ENCODE measurements at places on chromosomes 1 and 21.

- DNase-seq: no peak
Measured at GRCh38 chr21:37829447-37829846, 86.8 kb downstream of the KCNJ6 start.

DNA sequence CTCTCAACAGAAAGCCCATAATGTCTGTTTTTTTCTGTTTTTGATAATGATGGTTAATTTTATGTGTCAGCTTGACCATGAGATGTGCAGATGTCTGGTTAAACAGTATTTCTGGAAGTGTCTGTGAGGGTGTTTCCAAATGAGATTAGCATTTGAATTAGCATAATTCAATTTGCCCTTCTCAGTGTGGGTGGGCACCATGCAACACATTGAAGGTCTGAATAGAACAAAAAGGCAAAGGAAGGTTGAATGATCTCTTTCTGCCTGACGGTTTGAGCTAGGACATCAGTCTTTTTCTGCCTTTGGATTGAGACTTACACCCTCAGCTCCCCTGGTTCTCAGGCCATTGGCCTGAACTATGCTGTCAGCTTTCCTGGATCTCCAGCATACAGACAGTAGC is 34.9 kb upstream of the SPATA6 start:
- DNase-seq: no peak

DNA sequence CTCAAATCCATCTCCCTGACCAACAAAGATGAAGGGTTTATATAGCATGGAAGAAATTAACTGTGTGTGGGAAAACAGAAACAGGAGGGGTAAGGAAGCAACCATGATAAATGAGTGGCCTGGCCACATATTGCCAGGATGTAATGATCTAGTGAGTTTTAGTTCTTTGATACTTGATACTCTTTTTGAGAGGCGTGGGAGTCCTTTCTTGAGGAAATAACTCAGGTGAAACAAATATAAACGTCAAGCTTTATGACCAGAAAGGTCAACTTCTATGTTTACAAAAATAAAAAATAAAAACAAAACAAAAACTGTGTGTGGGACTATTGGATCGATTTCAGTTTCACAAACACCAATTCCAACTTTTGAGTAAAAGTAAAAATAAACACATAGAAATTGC is 860.8 kb upstream of the B3GALT2 start:
- DNase-seq: no peak

DNA sequence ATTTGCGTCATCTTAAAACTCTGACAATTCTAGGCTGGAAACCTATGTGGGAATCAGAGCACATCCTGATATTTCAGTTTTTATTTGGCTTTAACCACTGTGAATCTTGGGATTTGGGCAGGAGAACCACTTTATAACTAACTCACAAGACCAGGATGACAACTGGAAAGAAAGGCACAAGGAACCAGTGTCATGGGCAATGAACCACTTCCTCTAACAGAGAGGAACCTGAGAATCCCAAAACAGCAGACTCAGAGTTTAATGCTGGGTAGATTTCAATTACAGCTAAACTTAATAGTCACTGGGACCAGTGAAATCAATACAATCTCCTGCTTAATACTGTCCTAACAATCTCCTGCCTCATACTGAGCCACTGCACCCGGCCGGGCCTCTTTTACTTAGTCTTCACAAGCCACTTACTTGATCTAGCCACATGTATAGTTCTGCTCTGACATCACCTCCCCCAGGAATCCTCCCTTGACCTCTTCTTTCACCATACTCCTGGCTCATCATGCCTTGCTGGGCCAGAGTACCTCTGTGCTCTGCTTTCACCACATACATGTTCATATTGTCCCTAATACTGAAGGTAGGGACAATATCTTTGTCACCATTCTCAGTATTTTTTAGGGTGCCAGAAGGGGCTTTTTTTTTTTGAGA is 20.2 kb upstream of the SLFNL1 start:
- no peak for DNase-seq

DNA sequence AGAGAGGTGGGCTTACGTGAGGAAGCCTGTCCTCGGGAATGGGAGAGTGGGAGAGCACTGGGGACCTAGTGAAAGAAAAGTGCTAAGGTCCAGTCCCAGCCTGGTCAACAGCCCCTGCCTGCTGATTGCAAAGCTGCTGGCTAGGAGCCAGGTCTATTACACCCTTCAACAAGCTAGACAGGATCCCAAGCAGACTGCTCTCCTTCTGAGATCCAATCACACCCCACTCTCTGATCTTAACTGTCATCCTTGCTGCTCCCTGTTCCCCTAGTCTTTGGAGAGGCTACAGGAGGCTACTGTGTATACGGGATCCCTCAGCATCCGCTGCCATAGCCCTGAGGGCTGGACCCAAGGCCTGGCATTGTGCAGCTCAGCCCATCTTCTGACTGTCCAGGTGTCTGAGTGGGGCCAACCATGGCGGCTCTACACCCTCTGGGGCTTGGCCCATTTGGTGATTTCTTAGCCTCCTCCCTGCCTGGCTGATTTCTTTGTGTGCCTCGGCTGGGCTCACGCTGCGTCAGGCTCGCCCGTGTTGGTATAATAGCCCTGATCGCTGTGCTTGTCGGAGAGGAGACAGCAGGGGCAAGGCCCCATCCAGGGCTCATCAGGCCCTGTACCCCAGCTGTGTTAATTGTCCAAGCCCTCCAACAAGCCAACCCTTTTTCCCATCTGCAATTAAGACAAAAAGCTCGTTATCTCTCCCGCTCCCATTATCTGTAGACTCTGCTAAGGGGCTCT is 43.9 kb downstream of the NAV1 start:
- DNase-seq: no peak

DNA sequence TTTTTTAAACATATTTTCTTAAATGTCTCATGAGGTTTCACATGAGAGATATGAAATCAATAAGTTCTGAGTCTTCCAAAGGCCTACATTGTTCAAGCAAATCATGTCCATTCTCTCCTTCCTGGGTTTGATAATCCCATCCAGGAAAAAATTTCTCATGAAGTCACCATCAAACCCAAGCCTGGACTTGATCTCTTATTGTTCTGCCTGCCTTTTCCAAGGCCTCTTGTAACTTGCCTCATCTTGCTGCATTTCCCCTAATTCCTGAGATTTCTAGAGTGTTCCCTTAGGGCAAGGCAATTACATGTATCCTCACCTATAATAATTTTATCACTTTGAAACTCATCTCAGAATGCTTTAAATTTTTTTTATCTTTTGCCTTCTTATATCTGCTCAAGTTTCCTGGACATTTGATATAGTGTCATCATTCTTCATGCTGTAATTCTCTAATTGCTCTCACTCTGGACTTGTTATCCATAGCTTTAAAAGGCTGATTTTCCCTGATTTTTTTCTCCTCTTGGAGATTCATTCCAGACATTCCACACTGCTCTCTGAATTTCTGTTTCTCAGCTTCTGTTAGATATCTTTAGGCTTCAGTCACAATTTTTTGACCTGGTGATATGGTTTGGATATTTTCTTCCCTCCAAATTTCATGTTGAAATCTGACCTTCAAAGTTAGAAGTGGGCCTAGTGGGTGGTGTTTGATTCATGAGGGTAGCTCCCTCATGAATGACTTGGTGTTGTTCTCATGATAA is 126.4 kb downstream of the LRRC7 start:
- DNase-seq: no peak

DNA sequence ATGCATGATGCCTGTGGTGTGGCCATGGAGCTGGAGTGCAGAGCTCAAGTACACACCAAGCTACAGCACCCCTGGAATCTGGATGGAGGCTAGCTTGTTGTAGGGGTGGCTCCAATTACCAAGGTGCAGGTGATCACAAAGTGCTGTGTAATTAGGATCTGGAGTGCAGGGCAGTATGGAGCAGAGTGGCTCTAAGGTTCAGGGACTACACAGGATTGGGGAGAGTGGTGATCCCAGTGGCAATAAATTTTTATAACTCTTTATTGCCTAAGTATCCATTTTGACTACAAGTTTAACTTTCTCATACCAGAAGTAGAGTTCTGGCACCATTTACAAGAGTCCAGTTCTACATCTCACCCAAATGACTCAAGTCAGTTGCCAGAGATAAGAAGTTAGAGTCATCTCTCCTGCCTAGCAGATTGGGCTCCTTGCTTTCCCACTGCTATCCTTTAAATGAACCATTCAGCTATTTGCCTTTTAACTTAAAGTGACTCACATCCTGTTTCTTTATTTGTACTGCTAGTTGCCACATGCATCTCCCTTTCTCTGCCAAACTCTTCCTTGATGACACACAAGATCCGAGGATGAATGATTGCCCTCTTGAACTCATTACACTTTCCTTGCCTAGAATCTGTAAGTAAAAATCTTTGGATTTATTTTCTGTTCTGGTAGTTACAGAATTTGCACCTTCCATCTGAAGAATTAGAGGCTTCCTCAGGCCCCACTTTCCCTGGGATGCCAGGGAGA is 427.2 kb downstream of the KCNT2 start:
- no peak for DNase-seq

DNA sequence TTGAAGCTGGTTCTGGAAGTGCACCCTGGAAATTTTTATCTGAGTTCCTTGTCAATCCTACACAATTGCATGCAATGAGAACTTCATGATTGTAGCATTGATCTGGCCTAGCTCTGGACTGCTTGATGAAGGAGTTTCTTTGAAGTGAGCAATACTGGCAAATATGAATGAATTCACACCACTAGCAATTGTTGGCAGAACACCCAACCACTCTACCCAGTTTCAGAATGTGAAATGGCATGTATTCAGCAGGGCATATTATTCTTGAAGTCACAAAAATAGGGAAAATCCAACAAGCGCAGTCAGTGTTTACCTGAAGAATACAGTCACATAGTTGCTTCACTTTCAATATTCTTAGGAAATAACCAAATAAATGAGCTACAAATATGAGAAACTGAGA is 57.3 kb downstream of the RGS5 start:
- no peak for DNase-seq
